Thymus (tissue), 14 donors: ENCODE measurements at places on chromosomes 5 and 9.

DNA sequence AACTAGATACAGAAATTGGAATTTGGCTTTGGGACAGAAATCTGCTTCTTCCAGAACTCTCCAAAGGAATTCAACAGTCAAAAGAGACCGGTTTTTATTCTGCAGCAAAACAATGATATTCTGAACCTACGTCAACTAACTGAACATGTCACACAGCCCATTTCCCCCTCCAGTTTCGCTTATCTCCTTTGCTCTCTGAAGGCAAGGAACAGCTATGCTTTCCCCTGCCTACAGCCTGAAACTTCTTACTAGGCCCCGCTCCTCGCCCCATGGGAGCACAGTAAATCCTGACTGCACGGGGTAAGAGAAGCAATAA, 488 bp downstream of the SKIC3 start:
- no peak for DNase-seq

- peak; percentile 90 for DNase-seq
These were observed 24.5 kb upstream of the SEMA4D start for GRCh38 chr9:89522261-89522958.

- no peak for DNase-seq
These were observed 152.3 kb upstream of the OR13F1 start for GRCh38 chr9:104351726-104352125.

GRCh38 chr5:34789639-34790038, 49.3 kb upstream of the TTC23L start:
- DNase-seq = no peak

DNA sequence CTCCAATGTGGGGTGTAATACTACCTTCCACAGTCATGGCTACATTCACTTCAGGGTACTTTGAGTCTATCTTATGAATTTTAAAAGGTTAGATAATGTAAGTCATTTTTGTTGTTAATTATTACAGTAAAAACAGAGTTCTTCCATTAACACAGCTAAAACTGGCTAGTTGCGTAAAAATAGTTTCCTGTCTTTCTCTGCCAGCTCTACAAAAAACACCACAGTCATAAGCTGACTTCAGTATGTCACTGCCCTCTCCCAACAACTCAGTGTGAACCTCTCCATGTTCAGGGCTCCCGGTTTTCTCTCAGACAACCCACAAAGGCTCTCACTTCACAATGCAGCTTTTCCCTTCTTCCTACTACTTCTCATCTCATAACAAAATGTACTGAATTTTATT, 84.8 kb upstream of the ITGA1 start:
- no peak for DNase-seq

- DNase-seq = no peak
These were observed 129.1 kb upstream of the MAP1B start for GRCh38 chr5:71978216-71978615.

DNA sequence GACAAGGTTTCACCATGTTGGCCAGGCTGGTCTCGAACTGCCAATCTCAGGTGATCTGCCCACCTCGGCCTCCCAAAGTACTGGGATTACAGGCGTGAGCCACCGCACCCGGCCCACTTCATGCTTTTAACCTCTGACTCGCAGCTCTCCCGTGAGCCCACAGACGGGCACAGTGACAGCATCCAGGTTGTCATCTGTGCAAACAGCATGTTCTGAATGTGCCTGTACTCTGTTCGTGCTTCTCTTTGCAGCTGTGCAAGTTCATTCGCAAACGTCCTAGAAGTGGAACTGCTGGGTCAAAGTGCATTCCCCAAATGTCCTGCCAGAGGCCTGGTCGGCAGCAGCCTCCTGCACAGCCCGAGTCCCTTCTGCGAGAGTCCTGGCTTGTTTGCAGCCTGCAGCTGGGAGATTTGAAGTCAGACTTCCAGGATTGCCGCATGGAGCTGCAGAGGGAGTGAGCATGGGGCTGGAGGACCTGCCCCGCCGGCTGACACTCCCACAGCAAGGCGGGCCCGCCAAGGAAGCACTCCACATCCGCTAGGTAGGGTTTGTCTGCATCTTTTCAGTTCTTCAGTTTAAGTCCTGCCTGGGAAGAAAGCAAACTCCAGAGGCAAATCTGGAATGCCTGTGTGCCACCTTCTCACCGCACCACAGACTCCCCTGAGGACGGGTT, 3.4 kb downstream of the BRD3OS start:
- DNase-seq = no peak

- no peak for DNase-seq
These were observed 232.0 kb downstream of the CHSY3 start for GRCh38 chr5:130136300-130136699.

- DNase-seq = no peak
These were observed 3.5 kb upstream of the MSX2 start for GRCh38 chr5:174720612-174721529.

DNA sequence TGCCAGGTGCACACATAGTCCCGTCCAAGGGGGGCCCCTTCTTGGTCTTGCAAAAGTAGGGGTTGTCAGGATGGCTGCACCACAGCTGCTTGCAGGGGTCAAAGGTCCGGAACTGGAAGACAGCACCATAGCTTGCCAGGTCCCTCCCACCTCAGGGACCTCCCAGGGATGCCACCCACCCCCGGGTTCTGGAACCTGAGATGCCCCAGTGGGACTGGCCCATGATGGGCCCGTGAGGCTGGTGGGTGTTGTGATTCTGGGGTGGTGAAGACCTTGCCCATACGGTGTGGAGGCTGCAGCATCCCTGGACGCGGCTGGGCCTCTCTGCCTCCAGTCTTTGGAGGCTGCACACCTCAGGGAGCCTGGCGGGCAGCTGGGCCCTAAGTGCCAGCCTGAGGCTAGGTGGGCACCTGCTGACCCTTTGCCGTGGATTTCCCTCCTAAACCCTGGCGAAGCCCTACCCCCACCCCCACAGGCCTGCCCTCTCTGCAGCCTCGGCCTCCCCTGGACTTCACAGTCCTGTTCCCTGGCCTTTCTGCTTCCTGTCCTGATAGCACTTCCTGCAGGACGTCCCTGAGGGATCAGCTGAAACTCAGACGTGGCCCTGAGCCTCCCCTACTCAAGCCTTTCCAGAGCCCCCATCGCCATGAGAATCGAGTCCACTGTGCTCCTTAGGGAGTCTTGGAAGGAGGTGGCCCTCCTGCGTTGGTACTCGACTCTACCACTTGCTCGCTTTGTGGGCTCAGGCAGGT, 92.1 kb downstream of the ZNF354C start:
- no peak for DNase-seq

DNA sequence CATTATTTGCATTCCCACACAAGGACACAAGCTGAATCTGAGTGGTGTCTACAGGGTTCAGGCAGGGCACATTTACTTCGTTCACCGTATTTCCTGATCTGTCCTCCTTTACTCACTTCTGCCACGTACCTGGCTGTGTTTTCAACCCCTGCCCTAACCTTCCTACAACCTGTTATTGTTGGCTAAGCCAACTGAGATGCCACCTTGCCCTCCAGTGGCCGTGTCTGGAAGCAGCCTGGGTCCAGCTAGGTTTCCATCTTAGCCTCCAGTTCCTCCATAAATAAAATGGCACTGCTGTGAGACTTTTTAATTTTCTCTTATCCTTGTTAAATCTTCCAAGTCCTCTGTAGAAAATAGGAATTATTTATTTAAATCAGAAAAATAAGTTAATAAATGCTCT, 64.8 kb downstream of the ATP10B start:
- DNase-seq = no peak

GRCh38 chr5:61697809-61698558, 365.9 kb downstream of the ZSWIM6 start:
- DNase-seq = no peak

DNA sequence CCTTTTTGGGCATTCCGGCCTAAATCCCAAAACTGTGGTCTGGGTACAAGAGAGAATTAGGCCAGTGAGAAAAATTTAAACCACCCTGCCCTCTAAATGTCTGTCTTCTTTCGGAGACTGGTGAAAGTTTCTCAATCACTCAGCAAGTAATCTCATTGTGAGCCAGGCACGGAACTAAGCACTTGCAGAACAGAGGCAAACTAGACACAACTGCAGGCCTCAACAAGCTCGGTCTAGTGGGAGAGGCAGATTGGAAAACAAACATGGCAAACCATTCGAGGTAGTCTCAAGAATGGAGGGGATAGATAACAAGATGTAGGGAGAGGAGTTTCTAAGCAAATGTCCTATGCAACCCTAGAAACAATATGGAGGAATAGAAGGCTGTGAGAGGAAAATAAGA, 8.9 kb upstream of the C5orf58 start:
- DNase-seq = no peak

GRCh38 chr5:15365070-15365469, 134.9 kb upstream of the FBXL7 start:
- no peak for DNase-seq

- DNase-seq = no peak
These were observed 9.9 kb upstream of the PCSK5 start for GRCh38 chr9:75880618-75881017.

DNA sequence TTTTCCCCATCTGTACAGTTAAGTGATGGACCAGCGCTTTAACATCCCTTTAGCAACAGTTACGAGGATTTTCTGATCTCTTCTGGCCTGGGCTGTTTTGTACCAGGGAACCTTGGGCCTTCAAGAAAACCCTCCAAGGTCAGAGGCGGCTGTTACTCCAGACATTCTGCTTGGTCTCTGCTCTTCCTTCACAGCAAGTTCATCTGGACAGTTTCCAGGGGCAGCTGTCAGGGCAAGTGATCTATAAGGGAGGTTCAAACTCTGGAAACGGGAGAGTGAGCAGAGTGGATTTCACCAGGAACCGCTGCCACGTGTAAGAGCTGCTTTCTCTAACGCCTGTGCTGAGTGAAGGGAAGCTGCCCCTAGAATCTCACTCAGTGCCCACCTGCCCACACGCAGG, 36.7 kb downstream of the ZNF618 start:
- no peak for DNase-seq

DNA sequence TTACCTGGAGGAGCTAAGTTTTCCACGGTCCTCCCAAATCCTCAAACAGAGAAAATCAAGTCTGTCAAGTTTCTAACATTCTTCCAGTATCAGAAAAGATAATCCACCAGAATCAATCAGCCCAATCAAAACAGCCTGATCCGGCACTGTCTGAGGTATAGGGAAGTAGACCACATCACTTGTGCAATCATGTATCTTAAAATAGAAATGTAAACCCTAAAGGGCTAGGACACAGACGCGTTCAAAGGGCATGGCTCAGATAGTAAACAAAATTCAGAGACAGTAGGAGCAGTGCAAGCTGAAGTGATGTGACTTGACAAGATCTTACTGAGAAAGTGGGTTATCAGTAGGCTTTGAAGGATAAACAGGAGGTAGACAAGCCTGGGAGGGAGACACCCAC, 252.4 kb upstream of the DAPK1 start:
- no peak for DNase-seq

- no peak for DNase-seq
These were observed 70.4 kb downstream of the TRPM6 start for GRCh38 chr9:74817281-74817810.

- DNase-seq = no peak
These were observed 29.2 kb upstream of the PHF24 start for GRCh38 chr9:34928921-34929320.

- DNase-seq = no peak
These were observed 28.4 kb downstream of the ZFP62 start for GRCh38 chr5:180832638-180833068.

GRCh38 chr9:135745189-135745588, 43.2 kb downstream of the KCNT1 start:
- DNase-seq = no peak

- no peak for DNase-seq
These were observed 271.9 kb downstream of the NSG2 start for GRCh38 chr5:174317256-174317894.

- DNase-seq = no peak
These were observed 467.8 kb downstream of the TMEM232 start for GRCh38 chr5:110258460-110259216.

DNA sequence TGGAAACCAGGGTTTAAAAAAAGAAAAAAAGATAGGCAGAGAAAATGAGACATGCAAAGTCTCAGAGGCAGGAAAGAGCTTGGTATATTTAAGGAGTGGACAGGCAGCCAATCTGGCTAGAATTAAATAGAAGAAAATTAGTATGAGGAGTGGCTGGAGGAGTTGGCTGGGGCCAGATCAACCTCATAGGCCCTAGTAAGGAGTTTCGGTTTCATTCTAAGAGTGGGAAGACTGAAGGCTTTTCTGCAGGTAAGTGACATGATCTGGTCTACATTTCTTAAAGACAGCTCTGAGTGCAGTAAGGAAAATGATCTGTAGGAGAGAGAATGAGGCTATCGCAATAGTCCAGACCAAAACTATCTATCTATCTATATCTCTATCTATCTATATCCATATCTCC, 27.5 kb downstream of the ADRB2 start:
- no peak for DNase-seq

DNA sequence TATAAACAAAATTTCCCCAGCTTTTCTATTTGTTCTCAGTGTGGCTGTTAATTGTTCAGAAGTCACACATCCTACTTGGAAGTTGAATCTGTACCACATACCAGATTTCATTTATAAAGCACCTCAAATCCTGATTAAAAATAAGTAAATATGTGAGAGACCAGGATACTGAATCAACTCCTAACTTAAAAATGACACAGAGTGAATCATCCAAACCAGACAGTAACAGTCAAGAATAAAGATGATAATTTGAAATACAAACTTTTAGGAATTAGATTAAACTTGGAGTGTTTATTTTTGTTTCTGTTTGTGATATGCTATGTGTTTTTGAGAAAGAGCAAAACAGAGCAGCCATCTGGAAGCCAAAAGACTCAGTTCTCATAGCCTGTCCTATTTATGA, 633.2 kb upstream of the RORB start:
- no peak for DNase-seq

DNA sequence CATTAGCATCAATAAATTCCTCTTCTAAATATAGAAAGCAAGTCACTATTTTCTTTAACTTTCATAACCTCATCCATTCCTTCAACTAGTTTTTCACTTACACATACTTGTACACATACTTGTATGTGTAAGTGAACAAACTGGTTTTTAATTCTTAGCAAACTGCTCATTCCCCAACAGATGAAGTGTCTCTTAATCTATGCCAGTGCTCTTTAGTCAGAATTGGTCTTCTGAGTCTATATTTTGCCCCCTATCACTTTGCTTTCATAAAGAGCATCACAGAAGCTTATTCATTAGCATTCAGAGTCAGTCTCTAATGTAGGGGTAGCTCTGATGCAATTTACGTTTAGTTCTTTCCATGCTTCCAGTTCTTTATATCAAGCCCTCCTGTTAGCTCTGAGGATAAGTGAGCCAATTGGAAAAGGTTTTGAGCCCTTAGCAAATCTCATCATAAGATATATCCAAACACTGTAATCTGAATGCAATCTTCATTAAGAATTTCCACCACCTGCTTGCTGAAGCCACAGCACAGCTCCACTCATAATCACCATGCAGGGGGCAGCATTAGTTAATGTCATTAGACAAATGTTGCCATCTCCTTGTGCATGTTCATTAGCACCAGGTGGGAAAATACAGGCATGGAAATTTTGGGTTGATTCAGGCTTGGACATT, 178.5 kb upstream of the SLC24A2 start:
- no peak for DNase-seq
